ENCODE measurements at places on chromosomes 7 and 10. TPM values are rescaled to one million over a fixed set of nuclear protein-coding genes. Genes with fewer than 3 reads are reported as not detected.

DNA sequence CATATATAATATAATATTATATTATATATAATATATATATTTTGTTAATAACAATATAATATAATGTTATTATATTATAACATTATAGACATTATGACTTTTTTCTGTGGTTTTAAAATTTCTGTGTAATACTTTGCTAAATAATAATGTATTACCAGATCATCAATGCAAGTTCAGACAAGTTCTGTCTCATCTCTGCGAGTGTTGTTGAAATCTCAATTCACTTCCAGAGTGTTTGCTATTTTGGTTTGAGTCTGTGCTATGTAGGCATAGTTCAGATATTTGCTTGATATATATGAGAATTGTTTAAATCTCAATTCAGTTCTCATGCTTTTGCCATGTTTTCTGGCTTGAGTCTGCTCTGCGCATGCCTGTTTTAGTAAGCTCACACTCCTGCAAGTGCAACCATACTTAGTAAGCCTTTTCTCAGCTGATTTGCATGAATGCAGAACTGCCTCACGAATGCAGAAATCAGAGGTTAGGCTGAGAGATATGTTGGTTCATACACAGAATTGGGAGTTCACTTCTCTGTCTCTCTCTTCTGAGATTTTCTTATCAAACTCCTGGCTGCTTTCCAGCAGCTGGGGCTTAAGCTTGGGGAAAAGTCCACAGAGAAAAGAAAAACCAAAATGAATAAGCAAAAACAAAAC lies 830.2 kb upstream of the SORCS1 start:
- DNase-seq = no peak

- DNase-seq = no peak
These were observed 11.8 kb upstream of the PDCD4 start for GRCh38 chr10:110859973-110860376.

GRCh38 chr10:100377830-100378229 lies 30.8 kb downstream of the SCD start:
- no peak for DNase-seq

Gene GPR15LG
- total RNA-seq = not detected

Gene SFRP4
- not detected for total RNA-seq

Measured in H1 (cell line).